Choroid plexus epithelial cell (primary cell): ENCODE measurements at places on chromosomes 12 and 14.

DNA sequence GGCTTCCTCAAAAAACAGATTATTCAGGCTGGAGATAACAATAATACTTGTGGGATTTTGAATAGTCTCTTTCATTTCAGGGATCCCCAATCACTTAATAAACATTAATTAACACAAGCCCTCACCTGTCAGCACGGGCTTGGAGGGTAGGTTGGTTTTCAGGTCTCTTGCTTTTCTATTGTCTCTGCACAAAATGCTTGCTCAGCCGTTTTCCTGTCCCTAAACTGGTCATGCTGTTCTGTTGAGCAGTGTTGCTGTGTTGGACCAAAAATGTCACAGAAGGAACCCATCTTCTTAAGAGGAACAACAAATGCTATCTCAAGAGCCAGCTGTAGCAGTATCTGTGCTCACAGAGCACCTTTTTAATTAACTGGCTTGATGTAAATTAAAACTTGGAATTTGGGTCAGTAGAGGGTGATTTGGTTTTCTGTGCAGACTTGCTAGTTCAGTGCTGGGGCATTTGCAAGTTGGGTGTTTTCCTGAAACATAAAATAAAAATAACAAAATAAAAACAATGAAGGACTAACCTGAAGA lies 231.8 kb upstream of the CRY1 start:
- DNase-seq, result no peak

- peak; percentile 67 for DNase-seq
Observed at GRCh38 chr12:52121824-52122539, 42.5 kb downstream of the SMIM41 start.

GRCh38 chr12:89479982-89480381 lies 44.6 kb downstream of the GALNT4 start:
- no peak for DNase-seq

DNA sequence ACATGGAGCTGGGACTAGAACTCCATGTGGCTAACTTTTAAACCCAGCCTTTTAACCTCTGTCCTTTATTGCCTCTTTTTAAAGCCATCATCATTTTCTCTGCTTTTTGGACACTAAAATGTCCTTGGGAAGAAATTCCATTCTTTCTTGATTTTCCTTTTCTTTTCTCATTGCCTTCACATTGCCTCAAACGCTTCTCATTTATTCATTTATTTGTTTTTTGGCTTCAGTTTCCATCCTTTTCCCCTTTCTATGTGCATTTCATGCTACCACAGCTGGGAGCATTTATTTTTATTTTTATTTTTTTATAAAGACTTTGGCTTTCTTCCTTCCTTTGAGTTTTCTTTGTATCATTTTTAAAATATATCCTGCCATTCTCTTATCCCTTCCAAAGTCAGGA lies 212.2 kb downstream of the DACT1 start:
- no peak for DNase-seq

- no peak for DNase-seq
Observed at GRCh38 chr12:123950476-123951349, 21.9 kb downstream of the CCDC92 start.

- no peak for DNase-seq
Observed at GRCh38 chr12:119682639-119683252, 14.8 kb downstream of the PRKAB1 start.

DNA sequence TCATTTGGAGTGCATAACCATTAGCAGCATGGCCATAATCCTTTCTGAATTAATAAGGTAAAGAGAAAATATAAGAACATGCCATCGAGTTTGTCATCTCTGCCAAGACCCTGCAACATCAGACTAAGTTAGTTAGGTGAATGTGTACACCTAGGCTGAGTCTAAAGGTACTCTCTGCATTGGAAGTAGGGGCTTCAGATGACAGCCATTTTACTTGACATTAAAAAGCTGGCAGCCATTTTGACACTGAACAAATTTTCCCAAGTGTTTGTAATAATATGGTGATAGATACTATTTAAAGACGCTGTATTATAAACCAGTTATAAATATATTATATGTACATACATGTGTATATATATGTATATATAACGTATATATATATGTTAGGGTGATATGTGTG lies 79.0 kb downstream of the SUDS3 start:
- DNase-seq, result no peak

DNA sequence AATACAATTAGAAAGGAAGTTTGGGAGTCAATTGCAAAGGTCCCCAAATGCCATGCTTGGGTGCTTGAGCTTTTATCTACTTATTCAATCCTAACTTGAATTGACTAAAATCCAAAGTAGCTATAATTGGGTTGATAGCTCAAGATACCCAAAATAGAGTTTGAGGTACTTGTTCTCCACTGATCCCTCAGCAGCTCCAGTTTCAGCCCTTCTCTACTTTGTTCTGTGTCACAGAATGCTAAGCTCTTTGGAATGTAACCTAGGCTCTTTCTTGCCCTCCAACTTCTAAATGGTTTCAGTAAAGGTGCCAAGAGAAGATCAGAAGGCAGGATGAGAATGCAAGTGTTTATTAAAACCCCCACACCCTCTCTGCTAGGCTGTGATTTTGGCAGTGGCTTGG lies 251.4 kb upstream of the CLEC14A start:
- DNase-seq, result no peak

DNA sequence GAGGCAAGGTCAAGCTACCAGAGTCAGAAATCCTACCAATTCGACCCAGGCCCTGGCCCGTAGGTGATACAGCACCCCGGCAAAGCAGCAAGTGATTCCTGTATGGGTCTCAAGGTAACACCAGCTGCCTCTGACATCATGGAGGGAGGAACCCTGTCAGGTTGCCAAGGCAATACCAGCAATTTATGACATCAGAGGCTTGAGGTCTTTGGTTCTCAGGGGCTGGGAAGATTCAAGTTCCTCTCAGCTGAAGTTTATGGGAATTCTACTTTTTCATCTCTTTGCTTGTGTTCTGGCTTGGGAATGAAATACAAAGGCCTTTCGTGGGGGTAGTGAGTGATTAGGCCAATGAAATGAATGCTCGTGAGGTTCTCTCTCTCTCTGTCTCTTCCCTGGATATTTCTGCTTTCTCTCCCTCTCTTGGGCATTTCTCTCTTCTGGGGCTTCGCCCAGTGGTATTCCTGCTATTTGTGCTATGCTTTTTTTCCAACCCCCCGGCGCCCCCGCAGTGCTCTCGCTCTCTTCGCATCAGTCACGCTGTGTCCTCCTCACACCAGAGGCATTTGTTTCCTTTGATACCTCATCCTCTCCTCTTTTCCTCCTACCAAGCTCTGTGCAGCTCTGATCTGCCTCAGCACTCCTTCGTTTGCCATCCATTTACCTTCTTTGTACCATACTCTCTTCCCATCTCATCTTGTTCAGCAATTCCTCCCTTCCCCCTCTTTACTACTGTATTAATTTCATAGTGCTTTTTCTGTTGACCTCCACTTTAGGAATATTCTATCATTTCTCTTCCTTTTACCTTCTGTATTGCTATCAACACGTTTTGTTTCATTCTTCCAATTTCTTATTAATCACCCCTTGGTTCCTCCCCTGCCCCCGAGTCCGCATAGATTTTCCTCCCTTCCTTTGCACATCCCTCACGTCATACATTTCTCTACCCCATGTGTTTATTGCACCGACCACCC lies 2.9 kb downstream of the ZFHX2 start:
- peak; percentile 58 for DNase-seq

DNA sequence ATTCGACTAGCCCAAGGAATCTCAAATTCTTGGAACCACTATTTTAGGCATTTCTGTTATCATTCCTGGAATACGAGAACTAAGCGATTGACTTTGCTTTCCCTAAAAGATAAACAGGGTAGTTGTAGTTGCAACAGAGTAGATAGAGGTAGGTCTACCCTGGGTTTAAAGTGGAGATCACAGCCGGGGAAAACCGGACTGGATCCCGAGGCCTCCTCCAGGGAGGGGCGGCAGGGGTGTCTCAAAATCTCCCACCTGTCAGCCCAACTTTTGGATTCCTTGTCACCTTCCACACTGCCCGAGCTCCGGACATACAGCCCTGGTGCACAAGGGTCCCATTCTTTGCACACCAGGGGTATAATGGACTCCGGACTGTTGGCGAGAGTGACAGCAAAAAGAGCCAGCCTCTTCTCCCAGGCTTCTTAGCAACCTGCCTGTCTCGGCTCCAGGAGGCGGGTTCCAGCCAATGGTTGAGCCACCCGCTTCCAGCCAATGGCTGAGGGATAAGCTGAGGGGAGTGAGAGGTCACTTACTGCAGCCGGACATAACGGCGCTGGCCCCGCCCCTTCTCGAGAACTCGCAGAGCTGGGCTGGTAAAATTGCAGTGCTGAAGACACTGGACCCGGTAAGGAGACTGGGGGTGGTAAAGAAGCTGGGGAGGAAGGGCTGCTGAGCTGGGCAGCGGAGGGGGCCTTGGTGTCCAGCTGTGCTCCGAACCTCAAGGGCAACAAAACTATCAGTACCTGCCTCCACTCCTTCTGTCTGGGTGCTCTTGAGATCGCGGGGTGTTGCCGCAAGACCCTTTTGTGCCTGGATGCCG lies at the start of gene SUOX:
TSS of gene SUOX (plus strand) at position 562 of the 820 bp plus-strand sequence. CDS start 4,946 bp downstream, outside the sequence.
- peak; percentile 99 for DNase-seq

DNA sequence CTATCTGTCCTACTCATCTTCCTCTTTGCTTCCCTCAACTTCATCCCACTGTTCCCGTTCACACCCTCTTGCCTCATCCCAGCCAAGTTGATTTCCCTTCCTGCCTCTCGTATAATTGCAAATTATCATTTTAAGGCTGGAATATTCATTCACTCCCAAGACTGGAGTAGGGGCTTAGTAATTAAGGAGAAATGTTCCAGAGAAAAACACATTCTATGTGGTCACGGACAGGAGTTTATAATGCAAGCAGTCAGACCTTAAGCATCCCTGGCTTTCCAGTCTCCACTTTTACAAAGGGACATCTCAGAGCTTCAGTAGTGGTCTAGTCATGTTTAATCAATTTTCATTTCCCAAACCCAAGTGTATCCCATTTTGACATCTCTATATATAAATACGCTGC lies 54.9 kb downstream of the TMEM132D start:
- no peak for DNase-seq

GRCh38 chr12:12872934-12873275 lies 18.5 kb upstream of the GPRC5A start:
- DNase-seq, result peak; percentile 37

DNA sequence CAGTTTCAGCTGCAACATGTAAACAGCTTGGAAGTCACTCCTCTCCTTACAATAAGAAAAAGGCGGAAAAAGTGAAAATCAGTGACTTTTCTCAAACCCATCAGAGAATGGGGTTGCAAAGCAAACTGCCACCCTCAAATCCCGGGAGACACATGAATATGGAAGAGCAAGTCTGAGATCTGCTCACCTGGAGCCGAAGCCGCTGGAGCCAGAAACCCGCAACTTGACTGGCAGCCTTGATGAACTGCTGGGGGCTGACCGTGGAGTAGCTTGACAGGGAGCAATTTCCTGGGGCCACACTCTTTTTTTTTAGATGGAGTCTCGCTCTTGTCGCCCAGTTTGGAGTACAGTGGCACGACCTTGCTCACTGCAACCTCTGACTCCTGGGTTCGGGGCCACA lies 208.2 kb downstream of the KIF26A start:
- no peak for DNase-seq

DNA sequence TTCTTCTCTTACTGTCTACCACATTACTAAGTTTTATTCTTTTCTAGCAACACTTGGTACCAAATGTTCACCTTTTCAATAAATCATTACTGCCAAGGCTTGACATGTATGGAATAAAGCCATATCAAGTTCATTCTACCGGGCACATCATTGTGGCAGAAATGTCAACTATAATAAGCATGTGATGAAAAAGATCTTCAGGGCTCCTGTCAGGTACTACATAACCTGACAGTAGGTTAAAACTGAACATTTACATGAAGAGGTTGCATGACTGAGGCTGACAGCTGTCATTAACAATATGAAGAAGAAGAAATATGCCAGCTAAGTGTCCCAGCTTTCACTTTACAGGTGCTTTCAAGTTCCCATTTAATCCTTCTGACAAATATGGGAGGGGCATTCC lies 178.9 kb downstream of the KCNH5 start:
- DNase-seq, result no peak

- no peak for DNase-seq
Observed at GRCh38 chr14:92866181-92866752, 56.7 kb upstream of the CHGA start.

DNA sequence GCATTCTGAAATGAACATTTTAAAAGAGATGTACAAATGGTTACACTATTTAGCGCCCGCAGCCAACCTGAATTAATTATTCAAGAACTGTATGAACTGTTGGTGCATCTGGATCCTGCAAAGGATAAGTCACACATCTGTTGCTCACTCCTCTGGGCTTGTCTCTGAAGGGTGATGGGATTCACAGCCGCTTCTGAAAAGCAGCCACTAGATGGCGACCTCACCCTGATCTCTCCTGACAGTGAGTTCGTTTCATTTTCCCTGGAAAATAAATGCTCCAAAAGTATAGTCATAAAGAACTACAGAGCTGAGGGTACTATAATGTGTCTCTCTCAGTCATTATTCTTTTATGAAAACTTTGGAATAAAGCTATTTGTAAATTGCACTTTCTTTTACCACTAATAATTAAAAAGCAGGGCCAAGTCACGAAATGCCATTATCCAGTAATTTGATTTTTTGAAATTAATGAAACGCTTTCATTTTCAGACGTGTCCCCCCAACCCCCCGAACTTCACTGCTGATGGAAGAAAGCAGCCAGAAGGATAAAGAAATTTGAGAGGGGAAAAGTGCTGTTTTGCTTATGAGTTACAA lies 789.6 kb downstream of the NRXN3 start:
- DNase-seq, result peak; percentile 91

DNA sequence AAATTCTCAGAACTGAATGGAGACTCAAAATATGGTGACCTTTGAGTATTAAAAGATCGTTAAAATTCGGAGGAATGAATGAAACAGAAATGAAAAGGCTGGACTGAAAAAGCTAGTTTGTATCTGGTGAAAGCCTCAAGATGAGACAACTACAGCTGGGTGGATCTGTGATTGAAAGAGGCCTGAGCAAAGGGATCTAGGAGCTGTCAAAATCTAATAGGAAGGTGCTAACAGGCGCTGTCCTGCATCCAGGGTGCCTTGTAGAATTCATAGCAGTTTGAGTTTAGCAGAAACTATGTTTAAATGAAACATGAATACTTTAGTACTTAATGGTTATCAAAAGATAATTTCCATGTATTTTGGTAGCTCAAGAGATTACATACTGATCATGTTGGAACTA lies 2.3 kb downstream of the YY1 start:
- DNase-seq, result peak; percentile 36

GRCh38 chr14:103896578-103896977 lies 31.7 kb upstream of the TDRD9 start:
- no peak for DNase-seq

DNA sequence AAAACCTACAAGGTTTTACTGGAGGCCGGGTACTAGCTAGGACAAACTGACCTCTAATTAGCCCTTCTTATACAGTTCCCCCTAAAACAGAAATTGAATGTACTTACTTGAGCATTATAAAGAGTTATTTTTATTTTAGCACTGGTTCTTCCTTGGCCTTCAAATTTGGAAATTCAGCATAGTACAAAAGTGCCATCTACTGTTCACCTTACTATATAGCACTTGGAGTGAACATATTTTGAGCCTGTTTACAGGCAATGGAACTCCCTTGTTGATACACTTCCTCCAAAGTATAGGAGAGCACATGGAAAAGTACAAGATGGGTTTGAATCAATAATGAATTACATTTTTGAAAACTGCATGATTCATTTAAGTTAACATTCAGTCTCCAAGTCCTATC lies 3.9 kb upstream of the POC1B start:
- DNase-seq, result peak; percentile 76

- peak; percentile 73 for DNase-seq
Observed at GRCh38 chr12:6547987-6548386, 7.9 kb downstream of the IFFO1 start.
